ENCODE measurements at places on chromosomes 4 and X. TPM values are rescaled to one million over a fixed set of nuclear protein-coding genes. Genes with fewer than 3 reads are reported as not detected.
A peak's percentile ranks its signal among the peaks of the same experiment; 100 is the strongest.

DNA sequence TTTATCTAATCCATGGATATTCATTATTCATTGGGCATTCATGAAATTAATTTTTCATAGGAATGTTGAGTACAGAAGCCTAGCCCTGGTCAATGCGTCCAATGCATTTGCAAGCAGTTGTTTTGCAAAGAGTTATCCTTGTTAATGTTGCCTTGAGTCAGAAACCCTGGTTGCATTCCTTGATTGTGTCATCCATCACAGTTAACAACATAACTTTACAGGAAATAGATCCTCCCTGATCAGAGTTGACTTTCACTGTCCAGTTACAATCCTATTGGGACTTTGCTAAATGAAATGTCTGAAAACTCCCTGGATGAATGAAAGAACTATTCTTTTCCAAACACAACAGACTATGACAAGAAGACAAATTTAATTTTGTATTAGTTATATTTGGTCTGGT lies 924.3 kb upstream of the SLIT2 start:
- no peak for ATAC-seq

DNA sequence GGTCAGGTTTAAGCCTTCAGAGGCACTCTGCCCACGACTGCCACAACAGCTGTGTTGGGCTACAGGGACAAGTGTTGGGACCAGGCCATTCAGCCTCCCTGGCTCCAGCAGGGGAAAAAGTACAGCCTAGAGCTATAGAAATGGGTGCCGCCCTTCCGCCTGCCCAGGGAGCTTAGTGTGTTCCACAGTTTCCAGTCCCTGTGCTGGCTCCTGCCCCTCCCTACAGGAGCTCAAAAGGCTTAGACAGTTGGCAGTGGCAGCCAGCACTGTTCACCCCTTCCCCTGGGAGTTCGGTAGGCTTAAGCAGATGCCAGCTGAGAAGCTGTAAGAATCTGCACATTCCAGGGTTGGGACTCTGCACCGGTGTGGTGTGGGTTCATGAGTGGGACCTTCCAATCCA lies 408.2 kb upstream of the INTU start:
- no peak for ATAC-seq

The ANK2 gene
- total RNA-seq = 0.87 TPM

The GTPBP6 gene
- total RNA-seq = 48.2 TPM

The SMARCA1 gene
- not detected for total RNA-seq

- peak; percentile 42 for ATAC-seq
These were observed at the start of gene TEC for GRCh38 chr4:48268956-48269860. TSS of gene TEC (minus strand) at chr4:48269838. CDS start at chr4:48228614, 41,224 bp downstream.

DNA sequence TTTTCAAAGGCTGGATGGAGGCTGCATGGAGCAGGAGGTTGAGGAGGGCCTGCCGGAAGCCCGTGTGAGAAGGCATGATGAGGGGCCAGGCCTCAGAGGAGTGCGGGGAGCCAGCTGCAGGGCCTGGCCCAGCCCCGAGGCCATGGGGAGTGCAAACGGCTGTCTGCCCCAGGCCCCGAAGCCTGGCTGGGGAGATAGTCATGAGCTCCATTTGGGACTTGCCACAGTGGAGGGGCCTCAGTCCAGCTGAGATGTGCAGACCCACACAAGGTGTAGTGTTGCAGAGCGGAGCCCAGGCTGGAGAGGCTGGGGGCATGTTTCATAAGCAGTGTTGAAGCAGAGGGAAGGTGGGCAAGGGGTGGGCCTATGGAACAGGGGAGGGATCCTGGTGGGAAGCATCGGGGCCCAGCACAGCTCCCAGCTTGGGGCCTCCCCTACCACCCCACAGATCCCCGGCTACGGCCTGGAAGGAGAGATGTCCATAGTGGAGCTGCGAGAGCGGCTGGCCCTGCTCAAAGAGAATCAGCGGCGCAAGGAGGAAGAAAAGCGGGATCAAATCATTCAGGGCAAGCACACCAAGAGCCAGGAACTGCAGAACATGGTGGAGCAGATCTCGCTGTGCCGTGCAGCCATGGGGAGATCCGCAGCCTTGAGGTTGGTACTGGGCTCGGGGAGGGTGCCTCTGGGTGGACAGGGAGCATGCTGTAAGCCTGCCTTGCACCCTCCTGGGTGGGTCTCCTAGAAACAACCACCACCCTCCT lies 9.1 kb upstream of the RNF4 start:
- no peak for ATAC-seq

DNA sequence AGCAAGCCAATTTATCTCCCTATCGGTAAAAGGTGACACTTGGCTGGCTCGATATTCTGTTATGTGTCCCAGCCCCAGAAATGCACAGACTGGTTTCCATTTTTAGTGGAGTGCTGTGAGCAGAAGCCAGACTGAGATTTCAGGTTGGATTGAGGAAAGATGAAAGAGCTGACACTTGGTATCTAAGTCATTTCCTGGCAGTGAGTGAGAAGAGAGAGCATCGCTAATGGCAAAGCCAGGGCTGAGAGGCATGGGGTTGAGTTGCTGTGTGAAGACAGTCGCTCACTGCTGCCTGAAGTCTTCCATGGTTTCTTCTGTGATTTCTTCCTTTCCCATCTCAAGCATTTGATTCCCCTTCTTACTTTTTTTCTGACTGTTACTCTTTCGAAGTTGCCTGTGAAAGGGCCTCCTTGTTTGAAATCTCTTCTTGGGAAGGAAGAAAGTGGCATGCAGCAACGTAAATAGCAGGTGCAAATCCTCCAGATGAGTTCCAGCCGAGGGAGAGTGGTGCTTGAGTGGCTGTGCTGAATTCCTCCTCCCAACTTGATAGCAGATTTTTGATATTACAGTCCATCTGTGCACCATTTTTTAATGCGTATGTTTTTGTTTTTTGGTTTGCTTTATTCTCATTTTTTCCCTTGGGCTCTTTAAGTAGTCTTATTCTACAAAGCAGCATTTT lies 109.2 kb upstream of the LIMCH1 start:
- ATAC-seq = no peak

DNA sequence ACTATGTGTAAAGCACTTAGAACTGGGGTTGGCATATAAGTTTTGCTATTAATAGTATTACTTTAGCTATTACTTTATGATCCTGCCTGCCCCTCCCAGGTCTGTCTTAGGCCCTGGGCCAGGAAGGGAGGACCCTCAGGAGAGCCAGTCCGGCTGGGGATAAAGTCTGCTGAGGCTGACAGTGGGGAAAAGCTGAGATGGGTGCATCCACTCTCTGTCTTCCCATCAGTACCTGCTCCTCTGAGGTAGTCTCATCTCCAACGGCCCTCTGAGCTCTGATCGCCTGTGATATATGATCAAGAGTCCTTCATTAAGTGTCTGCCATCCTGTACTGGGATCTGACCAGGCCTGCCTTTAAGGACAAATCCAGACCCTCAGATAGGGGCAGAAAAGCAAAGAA lies 156.5 kb upstream of the PJA1 start:
- ATAC-seq = no peak

Data from activated T-helper 17 cell treated with anti-CD3 and anti-CD28 coated beads, Interleukin-2, amount 50 U/mL, for 72 hours (primary cell).